WTC11 (cell line): ENCODE measurements at places on chromosomes 12 and 14. TPM values are rescaled to one million over a fixed set of nuclear protein-coding genes. Genes with fewer than 3 reads are reported as not detected.

DNA sequence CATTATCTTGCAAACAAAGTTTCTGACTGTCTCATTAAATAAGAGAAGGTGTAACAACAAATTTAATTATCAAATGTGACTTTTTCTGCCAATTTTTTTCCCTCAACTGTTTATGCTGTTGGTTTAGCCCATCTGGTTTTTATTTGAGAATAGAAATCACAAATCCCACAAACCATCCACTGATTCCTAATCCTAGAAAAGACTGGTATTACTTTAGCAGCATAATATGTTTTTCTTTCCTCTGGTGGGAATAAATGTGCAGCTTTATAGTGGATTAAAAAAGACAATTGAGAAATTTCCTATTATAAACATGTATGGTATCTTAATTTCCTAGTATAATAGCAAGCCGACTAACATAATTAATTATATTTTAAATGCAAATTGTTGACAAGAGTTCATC is 257.9 kb upstream of the FOXN3 start:
- H3K36me3 ChIP-seq, result no peaks in the 10 kb centered on the region
- no peak overlapping the region for H3K27ac ChIP-seq
- H3K4me3 ChIP-seq, result no peak overlapping the region
- H3K4me1 ChIP-seq, result peaks cover 4% of the 10 kb centered on the region

GRCh38 chr14:68306934-68307789 is 485.7 kb downstream of the ZFP36L1 start:
- no peak overlapping the region for H3K27ac ChIP-seq
- DNase-seq, result no peak
- peaks cover 13% of the 10 kb centered on the region for H3K36me3 ChIP-seq
- H3K4me1 ChIP-seq, result peaks cover 16% of the 10 kb centered on the region
- no peaks in the 10 kb centered on the region; the same call in 1 of the 2 replicates for H3K27me3 ChIP-seq

GRCh38 chr12:66092559-66093269 is 37.8 kb downstream of the LLPH start:
- H3K4me3 ChIP-seq, result no peak overlapping the region
- H3K27me3 ChIP-seq, result peaks cover 4% of the 10 kb centered on the region
- H3K4me1 ChIP-seq, result peaks cover 9% of the 10 kb centered on the region
- no peak overlapping the region for H3K27ac ChIP-seq

DNA sequence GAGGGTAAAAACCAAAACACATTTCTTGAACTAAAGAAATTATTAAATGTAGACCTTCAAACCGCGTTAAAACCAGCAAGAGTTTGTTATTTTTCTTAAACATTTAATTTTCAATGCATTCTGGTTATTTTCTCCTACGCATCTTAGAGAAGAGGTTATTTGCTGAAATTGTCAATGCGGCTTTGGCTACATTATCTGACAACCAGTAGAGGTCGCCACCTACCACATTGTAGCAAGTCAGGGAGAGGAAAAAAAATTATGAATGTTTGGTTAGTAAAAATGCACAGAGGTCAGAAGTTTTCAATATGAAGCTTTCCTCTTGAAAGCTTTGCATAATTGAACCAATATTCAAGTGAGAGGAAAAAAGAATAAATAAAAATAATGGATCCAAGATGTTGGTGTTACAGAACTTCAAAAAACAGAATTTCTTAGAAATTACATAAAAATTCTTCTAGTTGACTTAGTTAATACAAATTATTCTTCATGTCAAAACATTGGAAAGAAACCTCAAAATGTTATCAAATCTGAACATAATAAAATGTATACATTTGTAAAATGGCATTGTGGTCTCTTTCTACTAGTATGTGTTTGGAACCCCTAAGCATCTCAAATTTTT is 159.4 kb upstream of the TMTC2 start:
- no peaks in the 10 kb centered on the region; the same call in 1 of the 2 replicates for H3K27me3 ChIP-seq
- no peaks in the 10 kb centered on the region for H3K4me1 ChIP-seq
- no peaks in the 10 kb centered on the region for H3K36me3 ChIP-seq
- no peak overlapping the region for H3K27ac ChIP-seq

- H3K27me3 ChIP-seq, result no peaks in the 10 kb centered on the region
- H3K27ac ChIP-seq, result no peak overlapping the region
- H3K4me3 ChIP-seq, result no peak overlapping the region
- H3K4me1 ChIP-seq, result 0 out of 2 replicates have a peak, but pooled peaks cover 2% of the 10 kb centered on the region
These were observed 56.9 kb downstream of the MAP4K5 start for GRCh38 chr14:50475460-50475859.

Gene ANKS1B
- 5.4 to 6.7 TPM (median 5.8 TPM) in 3 replicates for total RNA-seq

Gene CDH24
- 17.9 to 18.8 TPM (median 18.8 TPM) in 3 replicates for total RNA-seq

Gene RNFT2
- total RNA-seq, result 27.7 to 46.8 TPM (median 41.7 TPM) in 3 replicates
